ENCODE measurements at places on chromosomes 1 and 21. TPM values are rescaled to one million over a fixed set of nuclear protein-coding genes. Genes with fewer than 3 reads are reported as not detected.

OXCT2 gene
- 1.7 TPM for total RNA-seq

OR2T29 gene
- not detected for total RNA-seq

CHIA gene
- total RNA-seq = not detected

- H3K4me3 ChIP-seq = peak overlapping the region; percentile 96
- peaks cover 8% of the 10 kb centered on the region for H3K27me3 ChIP-seq
- peaks cover 3% of the 10 kb centered on the region for H3K4me1 ChIP-seq
- DNase-seq = peak; percentile 77
- H3K27ac ChIP-seq = peak overlapping the region; percentile 99
Observed at GRCh38 chr1:248873993-248874533, 15.2 kb upstream of the ZNF692 start.

GRCh38 chr1:2544875-2545640, 11.1 kb upstream of the TNFRSF14 start:
- H3K27ac ChIP-seq = no peak overlapping the region
- H3K4me1 ChIP-seq = peaks cover 5% of the 10 kb centered on the region

DNA sequence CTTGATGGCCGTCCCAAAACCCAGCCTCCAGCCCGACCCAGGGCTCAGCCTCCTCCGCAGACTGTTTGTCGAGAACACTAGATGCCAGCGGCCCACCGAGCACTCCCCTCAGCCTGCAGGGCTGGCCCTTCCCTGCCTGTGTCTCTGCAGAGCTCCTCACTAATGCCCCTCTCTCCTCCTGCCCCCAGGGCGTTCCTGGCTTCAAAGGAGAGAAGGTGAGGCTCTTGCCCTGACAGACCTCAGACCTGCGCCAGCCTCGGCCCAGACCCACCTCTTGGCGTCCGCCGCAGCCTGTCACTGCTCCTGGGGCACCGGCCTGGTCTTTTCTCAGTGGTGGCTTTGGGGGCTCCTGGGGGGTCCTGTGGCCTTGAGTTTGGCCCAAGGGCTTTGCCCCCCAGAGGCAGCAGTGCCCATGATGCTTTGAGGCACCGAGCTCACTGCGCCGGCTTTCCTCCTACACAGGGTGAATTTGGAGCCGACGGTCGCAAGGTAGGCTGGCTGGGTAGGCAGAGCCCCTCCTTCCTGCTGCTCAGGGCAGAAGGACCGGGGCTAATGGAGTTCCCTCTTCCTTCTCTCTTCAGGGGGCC, 18.4 kb downstream of the COL6A2 start:
- no peaks in the 10 kb centered on the region for H3K4me1 ChIP-seq
- H3K27ac ChIP-seq = no peak overlapping the region
- no peak overlapping the region for H3K4me3 ChIP-seq
- peak; percentile 10 for DNase-seq
- no peaks in the 10 kb centered on the region for H3K27me3 ChIP-seq

- H3K27me3 ChIP-seq = no peaks in the 10 kb centered on the region
- no peak overlapping the region for H3K27ac ChIP-seq
- 0 out of 2 replicates have a peak, but pooled peaks cover 5% of the 10 kb centered on the region for H3K36me3 ChIP-seq
- peaks cover 54% of the 10 kb centered on the region for H3K4me1 ChIP-seq
Observed at GRCh38 chr1:230517786-230518185, 91.7 kb upstream of the PGBD5 start.

DNA sequence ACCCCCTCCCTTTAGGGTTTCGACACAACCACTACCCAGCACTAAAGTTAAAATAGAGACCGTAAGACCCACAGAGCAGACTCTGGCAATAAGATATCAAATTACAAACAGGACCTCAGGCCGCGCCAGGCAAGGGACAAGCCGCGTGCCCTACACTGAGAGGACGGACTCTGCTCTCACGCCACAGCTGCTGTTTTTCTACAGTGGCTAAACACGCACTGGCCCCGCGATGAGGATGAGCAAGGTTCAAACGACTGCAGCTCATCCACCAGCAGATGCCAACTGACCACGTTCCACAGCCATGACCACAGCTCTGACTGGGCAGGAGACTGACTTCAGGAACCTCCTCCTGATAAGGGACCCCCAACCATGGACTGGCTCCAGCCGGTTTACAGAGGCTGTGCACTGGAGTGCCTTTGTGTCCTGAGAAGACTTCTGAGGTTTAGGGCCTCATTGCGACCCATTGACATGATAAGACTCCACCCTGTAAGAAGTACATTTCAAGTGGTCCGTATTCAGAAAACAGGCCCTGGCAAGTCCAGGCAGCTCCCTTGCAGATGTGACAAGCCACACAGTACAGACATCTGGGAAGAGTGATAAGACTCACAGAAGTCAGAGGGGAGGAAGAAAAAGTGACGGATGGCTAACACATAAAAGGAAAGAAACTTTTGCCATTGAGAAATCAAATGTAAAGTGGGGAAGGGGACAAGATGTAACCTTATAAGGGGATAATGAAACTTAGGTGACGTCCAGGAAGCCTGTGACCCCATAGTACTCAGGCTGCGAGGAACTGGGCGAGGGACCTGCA, 1.5 kb upstream of the KRTAP10-6 start:
- H3K27ac ChIP-seq = peak overlapping the region; percentile 6
- no peak for DNase-seq
- H3K4me3 ChIP-seq = no peak overlapping the region
- no peaks in the 10 kb centered on the region for H3K36me3 ChIP-seq

DNA sequence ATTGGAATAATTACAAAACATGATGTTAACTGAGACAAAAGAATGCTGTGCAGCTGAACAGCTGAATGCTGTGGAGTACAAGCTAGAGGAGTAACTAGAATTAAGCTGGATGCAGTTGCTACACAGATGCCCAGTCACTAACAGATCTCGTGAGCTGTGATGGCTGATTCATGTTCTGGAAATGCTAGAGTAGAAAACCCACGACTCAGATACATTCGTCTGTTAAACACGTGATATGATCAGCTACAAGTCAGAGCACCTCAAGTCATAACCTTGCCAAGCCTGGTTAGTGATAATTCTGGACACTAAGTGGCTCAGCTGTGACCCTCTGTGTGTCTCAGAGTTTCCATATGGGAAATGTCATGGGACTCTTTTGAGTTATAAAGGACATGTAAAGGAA, 89.7 kb upstream of the ESRRG start:
- H3K4me3 ChIP-seq = no peak overlapping the region
- peaks cover 37% of the 10 kb centered on the region for H3K4me1 ChIP-seq
- DNase-seq = no peak
- H3K36me3 ChIP-seq = no peaks in the 10 kb centered on the region
- H3K27ac ChIP-seq = no peak overlapping the region
- no peaks in the 10 kb centered on the region for H3K27me3 ChIP-seq

- peaks cover 27% of the 10 kb centered on the region for H3K4me1 ChIP-seq
- DNase-seq = peak; percentile 33
- H3K27ac ChIP-seq = peak within 1 kb of the TSS; percentile 67
- peak within 1 kb of the TSS; percentile 93 for H3K4me3 ChIP-seq
Observed at GRCh38 chr1:57423656-57424211, at the start of gene DAB1. Gene DAB1, minus strand, starts transcription at chr1:57424060. Its CDS starts 133,030 bp downstream, at chr1:57291030.

DNA sequence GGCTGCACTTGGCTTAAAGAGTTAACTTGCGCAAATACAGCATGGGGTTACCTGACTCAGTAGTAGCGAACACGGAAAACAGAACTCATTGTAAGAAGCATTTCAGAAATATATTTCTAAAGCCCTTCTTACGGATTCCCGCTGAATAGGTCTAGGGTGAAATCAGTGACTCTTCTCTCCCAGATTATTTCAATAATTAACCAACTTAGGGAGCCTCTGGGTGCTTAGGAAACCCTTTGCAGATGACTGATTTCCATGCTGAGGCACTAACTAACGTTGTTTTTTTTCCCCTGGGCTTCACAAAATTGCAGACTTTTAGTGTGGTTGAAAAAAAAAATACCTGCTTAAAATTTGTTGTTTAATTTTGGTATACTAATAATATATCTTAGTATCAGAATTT, 40.3 kb downstream of the BTG3 start:
- H3K27ac ChIP-seq = no peak overlapping the region
- peaks cover 3% of the 10 kb centered on the region for H3K36me3 ChIP-seq

DNA sequence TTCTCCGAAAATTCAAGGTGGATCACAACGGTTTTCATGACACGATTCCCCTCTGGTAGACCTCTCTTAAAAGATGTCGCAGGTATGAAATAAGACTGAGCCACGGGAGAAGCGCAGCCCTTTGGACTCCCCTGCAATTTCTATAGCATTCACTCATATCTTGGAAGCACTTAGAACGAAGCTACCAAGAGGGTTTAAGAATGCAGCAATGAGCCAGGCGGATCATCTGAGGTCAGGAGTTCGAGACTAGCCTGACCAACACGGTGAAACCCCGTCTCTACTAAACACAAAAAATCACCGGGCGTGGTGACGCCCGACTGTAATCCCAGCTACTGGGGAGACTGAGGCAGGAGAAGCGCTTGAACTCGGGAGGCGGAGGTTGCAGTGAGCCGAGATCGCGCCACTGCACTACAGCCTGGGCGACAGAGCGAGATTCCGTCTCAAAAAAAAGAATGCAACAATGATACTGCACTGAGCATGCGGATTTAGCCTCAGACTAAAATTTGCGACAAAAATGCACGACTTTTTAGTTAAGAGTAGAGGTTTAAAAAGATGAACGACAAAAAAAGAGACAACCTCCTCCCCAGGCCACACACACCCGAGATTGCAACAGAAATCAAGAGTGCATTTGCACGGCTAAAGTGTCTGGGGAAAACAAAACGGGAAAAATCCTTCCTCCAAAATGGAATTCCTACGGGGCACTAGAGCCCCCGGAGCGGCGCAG, 743 bp downstream of the TOMM20 start:
- peak overlapping the region; percentile 99 for H3K4me3 ChIP-seq
- no peak for DNase-seq
- H3K4me1 ChIP-seq = peaks cover 41% of the 10 kb centered on the region
- H3K36me3 ChIP-seq = peaks cover 44% of the 10 kb centered on the region

- no peak overlapping the region for H3K4me3 ChIP-seq
- peaks cover 17% of the 10 kb centered on the region for H3K4me1 ChIP-seq
- H3K36me3 ChIP-seq = no peaks in the 10 kb centered on the region
- H3K27ac ChIP-seq = no peak overlapping the region
- peaks cover 6% of the 10 kb centered on the region for H3K27me3 ChIP-seq
Observed at GRCh38 chr1:202283991-202284390, 57.7 kb downstream of the UBE2T start.

Data from WTC11 (cell line).